ENCODE measurements at places on chromosomes 3 and 15.

- DNase-seq: no peak
Observed at GRCh38 chr3:77586216-77586615, 546.3 kb downstream of the ROBO2 start.

- DNase-seq: no peak
Observed at GRCh38 chr3:116302087-116302747, 143.1 kb downstream of the LSAMP start.

DNA sequence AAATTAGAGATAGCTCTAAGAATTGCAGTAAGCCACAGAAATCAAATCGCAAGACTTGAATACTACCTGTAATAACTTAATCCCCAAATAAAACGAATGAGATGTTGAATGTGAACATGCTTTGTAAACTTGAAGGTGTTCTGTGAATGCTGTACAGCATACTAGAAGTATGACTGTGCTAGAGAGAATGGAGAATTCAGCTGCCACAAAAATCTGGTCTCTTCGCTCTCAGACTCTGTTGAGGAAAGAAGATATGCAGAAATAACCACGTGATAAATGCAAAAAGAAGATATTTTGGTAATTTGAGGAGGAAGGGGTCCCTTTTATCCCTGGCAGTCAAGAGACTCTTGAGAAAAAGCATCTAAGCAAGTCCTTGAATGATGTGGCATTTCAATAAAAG lies 37.3 kb downstream of the ZBTB38 start:
- DNase-seq: no peak

GRCh38 chr3:79018265-79018664 lies 749.5 kb downstream of the ROBO1 start:
- DNase-seq: no peak

DNA sequence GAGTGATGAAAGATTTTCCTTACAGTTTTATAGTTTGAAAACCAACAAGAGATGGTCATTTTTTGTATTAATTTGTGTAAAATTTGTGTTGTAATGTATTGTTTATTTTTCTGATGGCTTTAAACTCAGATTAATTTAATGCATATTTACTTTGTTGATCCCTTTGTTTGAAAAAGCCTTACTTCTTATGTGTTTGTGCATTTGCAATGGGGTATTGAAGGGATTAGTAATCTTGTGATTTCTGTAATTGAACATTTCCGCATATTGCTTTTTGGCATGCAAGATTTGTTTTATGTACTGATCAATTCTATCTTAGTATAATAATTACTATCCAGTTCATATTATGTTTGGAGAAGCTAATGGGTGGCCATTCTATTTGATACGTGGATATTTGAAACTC lies 98.4 kb upstream of the ROBO1 start:
- no peak for DNase-seq

- DNase-seq: peak; percentile 35
Observed at GRCh38 chr3:46883054-46883829, 5.7 kb downstream of the PTH1R start.

- DNase-seq: no peak
Observed at GRCh38 chr3:123733341-123733740, 148.5 kb upstream of the HACD2 start.

- no peak for DNase-seq
Observed at GRCh38 chr3:123621186-123621849, 36.5 kb upstream of the HACD2 start.

DNA sequence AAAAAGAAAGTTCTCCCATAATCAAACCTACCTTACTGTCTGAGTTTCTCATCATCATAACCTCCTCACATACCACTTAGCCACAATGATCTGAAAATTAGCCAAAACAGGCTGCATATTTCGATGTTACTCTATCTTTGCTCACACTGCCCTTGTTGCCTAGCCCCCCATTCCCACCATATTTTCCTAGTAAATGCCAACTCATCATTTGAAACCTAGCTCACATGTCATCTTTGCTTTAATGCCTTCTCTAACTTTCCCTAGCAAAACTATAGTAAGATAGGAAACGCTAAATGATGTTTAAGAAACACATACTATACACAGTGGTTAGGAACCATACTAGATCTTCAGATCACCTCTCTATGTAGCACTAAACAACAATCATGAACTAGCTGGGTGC lies 64.9 kb downstream of the INO80 start:
- no peak for DNase-seq

- no peak for DNase-seq
Observed at GRCh38 chr15:33093222-33093621, 101.3 kb downstream of the FMN1 start.

- DNase-seq: peak; percentile 48
Observed at GRCh38 chr15:78177447-78177873, 28.3 kb downstream of the IDH3A start.
